ENCODE measurements at places on chromosomes 12 and 14.

DNA sequence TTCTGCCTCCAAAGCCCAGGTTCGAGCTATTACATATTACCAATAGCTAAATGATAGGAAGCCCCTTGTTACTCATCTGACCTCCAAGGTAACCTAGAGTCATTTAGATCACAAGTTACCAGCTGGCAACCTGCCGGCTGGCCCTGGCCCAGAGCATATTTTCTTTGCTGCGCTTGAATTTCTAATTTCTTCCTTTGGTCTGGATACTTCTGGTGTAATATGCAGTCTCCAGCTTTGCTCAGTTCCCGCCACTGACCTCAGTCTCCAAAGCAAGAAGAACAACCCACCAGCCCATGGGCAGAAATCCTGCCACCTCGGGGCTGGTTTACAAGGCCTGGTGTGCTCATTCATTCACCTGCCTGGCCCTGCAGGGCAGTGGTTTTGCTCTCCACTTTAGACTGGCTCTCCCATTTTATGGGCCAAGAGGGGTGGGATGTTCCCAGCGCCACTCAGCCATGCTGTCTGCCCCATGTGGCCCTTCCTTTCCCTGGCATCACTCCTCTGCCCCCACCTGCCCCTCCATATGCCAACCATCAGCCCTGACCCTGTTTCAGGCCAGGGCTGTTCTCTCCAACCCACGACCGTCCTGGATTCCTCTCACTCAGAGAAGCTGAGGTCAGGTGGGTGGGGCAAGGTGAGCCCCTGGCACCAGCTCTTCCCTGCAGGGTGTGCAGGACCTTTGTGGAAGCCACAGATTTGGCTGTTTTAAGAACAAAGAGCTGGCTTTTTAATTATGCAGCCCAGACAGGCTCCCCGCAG lies 76.0 kb downstream of the PRIMA1 start:
- no peak for DNase-seq

DNA sequence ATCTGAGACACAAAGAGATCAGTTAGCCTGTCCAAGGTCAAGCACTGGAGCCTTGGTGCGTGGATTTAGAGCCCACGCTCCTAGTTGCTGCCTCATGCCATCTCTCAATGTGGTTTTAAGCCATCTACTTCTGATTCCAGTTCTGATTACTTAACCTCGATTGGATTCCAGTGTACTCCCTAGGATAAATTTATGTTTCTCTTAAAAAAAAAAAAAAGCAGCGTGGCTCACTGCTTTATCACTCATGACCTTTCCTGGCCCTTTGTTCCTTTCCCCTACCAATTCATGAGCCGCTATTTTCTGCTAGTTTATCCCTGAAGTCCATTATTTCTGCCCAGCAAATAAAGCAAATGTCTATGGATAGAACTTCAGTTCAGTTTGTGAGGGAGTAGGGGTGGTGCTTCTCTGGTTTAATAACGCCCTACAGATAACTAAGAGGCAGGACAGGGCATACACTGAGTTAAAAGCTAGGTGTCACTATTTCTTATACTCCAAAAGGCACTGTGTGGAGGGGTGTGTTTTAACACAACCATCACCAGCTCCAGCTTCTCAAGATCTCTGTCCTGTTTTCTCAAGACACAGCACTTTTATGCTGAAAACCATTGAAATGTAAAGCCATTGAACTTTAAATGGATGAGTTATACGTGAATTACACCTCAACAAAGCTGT lies 9.8 kb upstream of the PARP11 start:
- no peak for DNase-seq

GRCh38 chr12:15276088-15276698 lies 46.1 kb upstream of the PTPRO start:
- DNase-seq: no peak

DNA sequence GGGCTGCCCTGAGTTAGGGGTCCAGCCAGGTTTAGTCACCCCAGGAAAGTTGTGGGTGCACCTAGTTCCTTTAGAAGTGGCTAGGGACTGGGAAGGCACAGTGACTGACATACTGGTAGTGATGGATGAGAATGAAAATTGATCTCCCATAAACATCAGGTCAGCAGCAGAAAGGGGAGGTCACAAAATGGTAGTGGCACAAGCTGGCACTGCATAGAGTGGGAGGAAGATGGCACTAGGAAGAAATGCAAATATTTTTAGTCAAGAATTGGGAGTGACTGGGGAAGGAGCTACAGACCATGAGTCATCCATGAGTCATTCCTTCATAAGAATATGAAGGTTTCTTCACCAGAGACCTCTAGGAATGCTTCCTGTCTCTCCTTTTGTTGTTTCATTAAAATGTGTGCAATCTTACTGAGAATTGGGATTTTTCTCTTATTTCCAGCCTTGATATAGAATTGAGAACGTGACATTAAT lies 198.3 kb upstream of the AMIGO2 start:
- no peak for DNase-seq

GRCh38 chr14:54909817-54910558 lies 7.4 kb upstream of the GCH1 start:
- no peak for DNase-seq

- DNase-seq: peak; percentile 65
These were observed 54.3 kb upstream of the PPP2R5C start for GRCh38 chr14:101707068-101707842.

GRCh38 chr14:105887692-105888091 lies 361.3 kb downstream of the TMEM121 start:
- DNase-seq: no peak

DNA sequence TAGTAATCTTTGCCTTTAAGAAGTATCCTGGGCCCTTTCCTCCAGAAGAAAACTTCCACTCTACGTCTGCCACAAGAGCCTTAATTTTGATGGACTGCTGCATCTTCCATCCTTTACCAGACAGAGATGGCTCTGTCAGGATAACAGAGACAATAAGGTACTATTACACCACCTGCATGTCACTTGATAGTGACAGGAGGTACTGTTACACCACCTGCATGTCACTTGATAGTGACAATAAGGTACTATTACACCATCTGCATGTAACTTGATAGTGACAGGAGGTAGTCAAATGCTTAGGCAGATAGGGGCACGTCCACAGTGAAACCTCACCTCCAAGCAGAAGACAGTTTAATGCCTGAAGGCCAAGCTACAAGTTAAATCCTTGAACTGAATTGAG lies 13.9 kb downstream of the OR6C74 start:
- no peak for DNase-seq

DNA sequence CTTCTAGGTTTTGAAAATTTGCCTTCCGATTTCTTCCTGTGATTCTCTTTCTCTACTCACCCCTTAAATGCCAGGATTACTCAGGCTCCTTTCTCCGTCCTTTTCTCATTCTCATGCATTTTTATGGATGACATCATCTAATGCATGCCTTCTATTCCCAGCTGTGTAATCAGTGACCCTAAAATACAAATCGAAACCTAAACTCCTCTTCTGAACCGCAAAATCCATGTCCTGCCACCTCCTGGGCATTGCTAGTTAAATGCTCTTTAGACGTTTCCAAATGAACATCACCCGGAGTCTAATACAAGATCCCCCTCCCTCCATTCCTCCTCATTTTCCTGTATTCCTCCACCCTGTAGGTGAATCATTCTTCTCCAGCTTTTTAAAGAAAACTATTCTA lies 1703.1 kb upstream of the FLRT2 start:
- no peak for DNase-seq

- no peak for DNase-seq
These were observed 95.2 kb downstream of the TSPAN9 start for GRCh38 chr12:3172124-3173007.

DNA sequence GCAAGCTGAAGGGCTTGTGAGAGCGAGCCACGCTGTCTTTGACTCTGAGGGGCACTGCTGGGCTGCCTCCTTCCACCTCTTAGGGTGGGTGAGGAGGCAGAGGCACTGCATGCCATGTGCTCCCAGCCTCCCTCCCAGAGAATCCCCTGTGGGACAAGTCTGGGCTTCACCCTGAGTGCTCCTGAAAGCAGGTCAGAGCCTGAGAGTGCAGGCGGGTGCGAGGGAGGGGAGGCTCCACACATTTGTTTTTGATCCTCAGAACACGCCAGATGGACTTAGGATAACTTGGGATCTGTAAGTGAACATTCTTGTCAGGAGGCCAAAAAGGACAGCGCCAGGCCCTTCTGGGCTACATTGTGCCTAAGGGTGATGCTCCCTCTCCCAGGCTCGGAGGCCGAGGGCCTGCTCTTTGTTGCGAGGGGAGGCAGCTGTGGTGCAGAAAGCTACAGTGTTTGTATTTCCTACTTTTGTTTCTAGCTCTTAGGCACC lies 155.4 kb downstream of the TMX1 start:
- DNase-seq: no peak

GRCh38 chr14:70988452-70988851 lies 81.2 kb downstream of the PCNX1 start:
- DNase-seq: no peak

GRCh38 chr12:30970559-30971197 lies 44.1 kb downstream of the TSPAN11 start:
- DNase-seq: no peak

DNA sequence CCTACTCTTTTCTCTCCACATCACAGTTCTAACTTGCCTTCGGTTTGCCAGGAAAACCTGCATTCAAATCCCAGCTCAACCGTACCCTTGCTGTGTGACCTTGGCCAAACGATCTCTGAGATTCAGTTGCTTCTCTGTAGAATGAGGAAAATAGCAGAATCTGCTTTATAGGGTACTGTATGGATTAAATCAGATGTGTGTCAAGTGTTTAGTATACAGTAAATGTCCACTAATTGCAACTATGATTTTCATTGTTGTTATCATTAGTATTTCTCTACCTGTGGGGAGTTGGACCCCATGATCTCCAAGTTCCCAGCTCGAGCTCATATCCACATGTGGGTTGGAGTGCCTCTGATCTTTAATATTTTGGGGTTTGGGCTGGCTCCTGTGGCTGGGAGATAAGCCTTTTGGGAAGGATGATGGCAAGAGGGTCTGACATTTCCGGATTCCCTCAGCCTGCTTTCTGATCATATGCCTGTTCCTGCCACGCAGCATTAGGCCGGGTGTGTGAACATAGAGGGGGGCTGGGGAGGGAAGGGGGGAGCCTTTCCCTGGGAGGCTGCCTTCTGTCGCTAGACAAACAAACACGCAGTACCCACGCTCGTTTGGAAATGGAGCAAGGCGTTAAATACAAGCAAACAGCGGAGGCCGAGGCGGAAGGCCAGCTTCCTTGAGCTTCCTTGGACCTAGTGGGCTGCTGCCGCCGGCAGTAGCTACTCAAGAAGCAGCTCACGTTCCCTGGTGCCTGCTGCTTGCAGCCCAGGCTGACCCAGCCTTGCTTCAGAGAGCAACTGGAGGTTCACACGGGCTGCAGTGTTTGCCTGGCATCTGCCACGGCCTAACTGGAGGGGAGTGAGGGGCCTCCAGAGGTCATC lies 213.5 kb upstream of the LHX5 start:
- no peak for DNase-seq

GRCh38 chr14:99907761-99908652 lies 114.8 kb downstream of the EML1 start:
- no peak for DNase-seq

DNA sequence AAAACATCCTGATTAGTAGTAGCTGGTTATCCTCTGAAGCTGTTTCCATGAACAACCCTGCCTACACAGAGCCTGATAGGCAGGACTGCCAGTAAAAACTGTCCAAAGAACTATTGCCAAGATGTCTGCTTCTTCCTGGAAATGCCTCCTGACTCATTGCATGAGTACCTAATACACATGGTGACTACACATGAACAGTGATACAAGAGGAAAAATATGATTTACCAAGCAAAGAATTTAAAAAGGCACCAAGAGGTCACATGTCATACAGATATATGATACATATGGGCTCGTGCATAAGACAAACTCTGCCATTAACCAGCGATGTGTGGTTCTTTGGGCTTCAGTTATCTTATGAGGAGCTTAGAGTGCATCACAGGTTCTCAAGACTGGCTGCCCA lies 552.3 kb downstream of the SLC16A7 start:
- DNase-seq: no peak

GRCh38 chr12:131287015-131287937 lies 333.6 kb downstream of the ADGRD1 start:
- no peak for DNase-seq

GRCh38 chr12:4440187-4440941 lies 5.3 kb downstream of the FGF6 start:
- no peak for DNase-seq

GRCh38 chr14:24250354-24250753 lies 7.9 kb upstream of the TINF2 start:
- no peak for DNase-seq

GRCh38 chr12:130066742-130067141 lies 95.5 kb upstream of the FZD10 start:
- no peak for DNase-seq

DNA sequence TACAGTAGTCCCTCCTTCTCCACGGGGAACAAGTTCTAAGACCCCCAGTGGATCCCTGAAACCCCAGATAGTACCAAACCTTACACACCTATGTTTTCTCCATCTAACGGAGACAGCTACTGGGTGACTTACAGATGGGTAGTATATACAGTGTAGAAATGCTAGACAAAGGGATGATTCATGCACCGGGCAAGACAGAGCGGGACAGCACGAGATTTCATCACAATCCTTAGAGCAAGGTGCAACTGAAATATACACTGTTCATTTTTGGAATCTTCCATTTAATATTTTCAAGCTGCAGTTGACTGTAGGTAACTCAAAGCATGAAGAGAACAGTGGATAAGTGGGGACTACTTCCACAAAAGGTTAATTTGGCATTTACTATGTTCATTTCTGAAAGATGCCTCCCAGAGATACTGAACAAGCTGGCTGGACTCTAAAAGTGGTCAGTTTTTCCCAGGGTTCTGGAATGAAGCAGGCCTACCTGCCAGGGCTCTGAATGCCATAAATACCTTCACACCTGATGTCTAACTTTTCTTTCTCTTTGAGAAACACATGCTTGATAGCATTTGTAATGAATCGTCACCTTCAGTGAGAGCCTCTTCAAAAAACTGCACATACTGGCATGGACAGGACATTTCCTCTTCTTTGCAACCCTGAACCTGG lies 127.7 kb upstream of the FOXN3 start:
- no peak for DNase-seq

- DNase-seq: no peak
These were observed 24.4 kb upstream of the PTPRQ start for GRCh38 chr12:80419644-80420043.

GRCh38 chr12:3491938-3492792 lies 1.2 kb downstream of the PRMT8 start:
- no peak for DNase-seq

DNA sequence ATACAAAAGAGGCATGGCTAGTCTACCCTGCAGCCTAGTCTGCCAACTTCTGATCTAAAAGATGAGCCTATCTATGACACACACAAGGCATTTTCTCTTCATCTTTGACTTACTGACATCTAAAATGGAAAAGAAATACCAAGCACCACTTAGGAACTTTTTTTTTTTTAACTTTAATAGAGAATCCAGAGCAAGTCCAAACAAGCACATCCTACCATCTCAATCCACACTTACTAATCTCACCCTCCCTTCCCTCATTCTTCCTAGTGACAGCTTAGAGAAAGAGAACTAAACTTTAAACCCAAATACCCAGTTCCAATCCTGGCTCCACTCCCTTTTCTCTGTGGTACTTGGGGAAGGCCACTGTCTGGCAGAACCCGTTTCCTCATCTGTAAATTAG lies 31.8 kb downstream of the BDKRB1 start:
- no peak for DNase-seq

Measured in T-helper 1 cell (primary cell).